ENCODE measurements at places on chromosomes 11 and 22. TPM values are rescaled to one million over a fixed set of nuclear protein-coding genes. Genes with fewer than 3 reads are reported as not detected.

DNA sequence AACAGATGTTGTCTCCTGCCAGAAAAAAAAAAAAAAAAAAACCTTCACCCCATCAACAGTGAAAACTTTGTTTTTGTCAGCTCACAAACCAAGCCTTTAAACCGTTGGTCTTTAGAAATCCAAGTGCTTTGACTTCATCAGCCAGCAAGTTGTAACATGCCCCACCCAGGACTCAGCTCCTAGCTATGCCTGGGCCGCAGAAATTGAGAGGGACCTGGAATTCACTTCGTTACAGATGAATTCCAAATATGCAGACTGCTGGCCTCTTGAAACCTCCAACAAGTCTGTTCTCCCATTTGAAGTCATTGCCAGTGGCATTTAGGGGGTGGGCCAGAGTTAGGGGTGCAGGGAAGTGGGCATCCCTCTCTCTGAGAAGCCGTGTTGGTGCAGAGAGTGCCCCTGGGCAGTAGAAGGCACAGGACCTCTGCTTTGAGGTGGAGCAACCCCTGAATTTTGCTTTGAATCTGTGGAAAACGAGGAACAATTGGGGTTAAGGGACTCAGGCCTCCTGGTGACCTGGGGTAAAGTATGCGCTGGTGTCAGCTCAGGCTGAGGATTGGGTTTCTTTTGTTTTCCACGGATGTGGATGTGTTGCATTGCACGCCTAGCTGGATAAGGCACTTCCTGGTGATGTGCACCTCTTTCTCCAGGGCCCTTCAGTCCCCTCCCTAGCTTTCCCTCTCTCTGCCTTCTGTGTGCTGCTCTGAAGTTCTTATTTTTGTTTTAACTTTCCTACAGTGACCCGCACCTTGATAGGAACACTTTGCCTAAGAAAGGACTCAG, 109.5 kb downstream of the DBX1 start:
- DNase-seq = no peak

DNA sequence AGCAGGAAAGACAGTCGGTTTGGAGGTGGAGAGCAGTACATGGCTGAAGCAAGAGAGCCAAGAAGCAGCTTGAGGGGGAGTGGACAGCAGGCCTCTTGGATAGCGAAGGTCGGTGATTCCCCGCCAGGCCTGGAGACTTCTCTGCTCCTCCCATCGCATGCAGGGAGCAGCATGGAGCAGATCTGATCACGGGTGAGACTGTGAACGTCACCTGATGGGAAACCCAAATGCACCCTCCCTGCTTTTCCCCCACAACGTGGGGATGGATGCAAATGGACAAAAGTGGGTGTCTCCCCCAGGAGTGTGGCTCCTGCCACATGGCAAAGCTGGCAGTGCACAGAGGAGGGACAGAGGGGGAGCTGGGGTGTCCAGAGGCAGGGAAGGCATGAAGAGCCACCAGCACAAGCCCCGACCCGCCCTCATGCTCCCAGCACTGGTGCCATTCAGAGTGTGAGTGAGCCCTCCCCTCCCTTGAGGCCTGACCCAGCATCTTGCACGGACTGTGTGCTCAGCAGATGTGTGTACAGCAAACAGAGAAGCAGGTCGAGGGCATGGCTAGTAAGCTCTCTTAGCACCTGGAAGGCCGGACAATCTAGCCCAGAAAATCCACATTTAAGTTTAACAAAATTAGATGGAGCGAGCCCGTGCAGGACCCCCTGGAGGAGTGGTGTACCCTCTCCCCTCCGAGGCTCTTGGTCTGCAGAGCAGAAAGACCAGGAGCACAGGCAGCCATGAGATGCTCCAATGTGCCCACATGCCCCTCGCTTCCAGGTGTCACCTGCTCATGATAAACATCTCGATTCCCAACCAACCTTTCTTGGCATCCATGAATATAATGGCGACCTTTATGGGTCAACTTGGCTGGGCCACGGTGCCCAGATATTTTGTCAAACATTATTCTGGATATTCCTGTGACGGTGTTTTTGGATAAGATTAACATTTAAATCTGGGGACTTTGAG, 661.7 kb downstream of the TBC1D22A start:
- no peak for DNase-seq

GRCh38 chr11:69333879-69334278, 39.9 kb downstream of the MYEOV start:
- no peak for DNase-seq

GRCh38 chr11:120335908-120336640, at the start of gene ARHGEF12:
Gene ARHGEF12 (plus strand): TSS chr11:120336413. CDS start chr11:120337244, 831 bp downstream.
- peak; percentile 96 for DNase-seq

GRCh38 chr11:94128746-94129511, at the start of gene PANX1:
Gene PANX1 (plus strand): TSS chr11:94128841. CDS start chr11:94129313, 472 bp downstream.
- peak; percentile 71 for DNase-seq

GRCh38 chr11:104784684-104785460, 113.4 kb downstream of the CASP12 start:
- DNase-seq = no peak

DNA sequence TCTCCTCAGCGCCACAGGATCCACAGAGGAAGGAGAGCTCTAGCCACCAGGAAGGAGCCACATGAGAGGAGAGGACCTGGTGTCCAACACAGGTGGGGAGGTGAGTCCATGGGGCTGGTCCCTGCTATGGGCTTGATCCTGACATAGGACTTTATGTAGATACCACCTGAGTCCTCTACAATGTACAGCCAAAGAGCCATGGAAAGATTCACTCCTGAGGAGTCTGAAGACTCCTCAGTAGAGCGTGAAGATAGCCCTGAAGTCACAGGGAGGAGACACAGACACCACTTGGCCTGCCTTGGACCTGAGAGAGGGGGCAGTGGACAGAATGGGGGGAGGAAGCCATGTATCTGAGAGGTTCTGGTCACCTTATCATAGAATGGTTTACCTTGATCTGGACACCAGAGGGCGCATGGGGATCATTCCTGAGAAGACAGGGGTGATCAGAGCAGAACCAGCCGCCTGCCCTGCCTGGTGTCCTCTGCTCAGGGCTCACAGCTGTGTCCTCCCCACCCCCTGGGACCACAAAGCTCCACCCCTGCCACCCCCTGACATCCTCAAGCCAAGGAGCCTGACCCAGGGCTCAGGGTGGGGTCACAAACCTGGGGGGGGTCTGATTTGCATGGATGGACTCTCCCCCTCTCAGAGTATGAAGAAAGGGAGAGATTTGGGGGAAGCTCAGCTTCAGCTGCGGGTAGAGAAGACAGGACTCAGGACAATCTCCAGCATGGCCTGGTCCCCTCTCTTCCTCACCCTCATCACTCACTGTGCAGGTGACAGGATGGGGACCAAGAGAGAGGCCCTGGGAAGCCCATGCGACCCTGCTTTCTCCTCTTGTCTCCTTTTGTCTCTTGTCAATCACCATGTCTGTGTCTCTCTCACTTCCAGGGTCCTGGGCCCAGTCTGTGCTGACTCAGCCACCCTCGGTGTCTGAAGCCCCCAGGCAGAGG, 77.0 kb downstream of the ZNF280B start:
- DNase-seq = no peak

- no peak for DNase-seq
These were observed 49.2 kb downstream of the GRAMD1B start for GRCh38 chr11:123479048-123479837.

- no peak for DNase-seq
These were observed 29.3 kb downstream of the RRP7A start for GRCh38 chr22:42490243-42490832.

GRCh38 chr11:117986981-117987574, 884 bp downstream of the IL10RA start:
- no peak for DNase-seq

Gene FOLR1
- 50.6 TPM for polyA plus RNA-seq

Gene MS4A4E
- 0.42 TPM for polyA plus RNA-seq

Gene GP1BB
- 4.5 TPM for polyA plus RNA-seq

Gene RHOD
- polyA plus RNA-seq = 6.9 TPM

Gene CELF1
- polyA plus RNA-seq = 126 TPM

Gene CABP4
- polyA plus RNA-seq = 0.26 TPM

Gene SAA4
- not detected for polyA plus RNA-seq

Gene VPREB1
- polyA plus RNA-seq = 0.33 TPM
